NCI-H226 (cell line): ENCODE measurements at places on chromosomes 5 and 9.

DNA sequence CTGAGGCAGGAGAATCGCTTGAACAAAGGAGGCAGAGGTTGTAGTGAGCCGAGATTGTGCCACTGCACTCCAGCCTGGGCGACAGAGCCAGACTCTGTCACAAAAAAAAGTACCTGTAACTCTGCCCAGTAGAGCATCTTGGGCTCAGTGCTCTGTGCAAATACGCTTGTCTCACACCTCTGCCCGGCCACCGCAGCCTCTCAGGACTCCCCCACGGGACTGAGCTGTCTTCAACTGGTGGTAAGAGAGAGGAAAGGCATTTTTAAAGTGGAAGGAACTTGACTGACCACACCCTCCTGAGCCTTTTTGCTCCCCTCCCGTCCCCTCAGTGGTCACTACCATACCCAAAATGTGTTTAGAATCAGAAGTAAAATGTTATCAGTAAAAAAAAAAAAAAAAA, 174.3 kb upstream of the PIK3R1 start:
- no peak for DNase-seq

GRCh38 chr9:137007108-137007815, 10.9 kb upstream of the CLIC3 start:
- DNase-seq, result no peak

- no peak for DNase-seq
These were observed 158.1 kb downstream of the ARRDC3 start for GRCh38 chr5:91224969-91225368.

DNA sequence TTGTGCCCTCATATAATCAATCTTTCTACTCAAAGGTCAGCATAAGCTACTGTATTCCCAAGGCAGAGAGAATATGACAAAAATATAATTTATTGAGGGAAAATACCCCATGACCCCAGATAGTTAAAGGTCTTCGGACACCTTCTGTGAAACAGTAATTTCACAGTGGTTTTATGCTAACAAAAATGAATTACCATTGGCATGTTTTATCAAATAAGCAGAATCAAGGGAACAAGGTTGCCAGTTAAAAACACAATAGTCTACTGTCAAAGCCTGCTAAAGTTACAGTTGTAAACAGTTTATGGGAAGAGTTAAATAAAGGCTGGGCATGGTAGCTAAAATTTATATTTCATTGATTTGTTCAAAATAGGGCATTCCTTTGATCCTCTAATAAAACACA, 154.3 kb downstream of the GIN1 start:
- no peak for DNase-seq

GRCh38 chr9:124003636-124004349, 7.8 kb upstream of the LHX2 start:
- no peak for DNase-seq

DNA sequence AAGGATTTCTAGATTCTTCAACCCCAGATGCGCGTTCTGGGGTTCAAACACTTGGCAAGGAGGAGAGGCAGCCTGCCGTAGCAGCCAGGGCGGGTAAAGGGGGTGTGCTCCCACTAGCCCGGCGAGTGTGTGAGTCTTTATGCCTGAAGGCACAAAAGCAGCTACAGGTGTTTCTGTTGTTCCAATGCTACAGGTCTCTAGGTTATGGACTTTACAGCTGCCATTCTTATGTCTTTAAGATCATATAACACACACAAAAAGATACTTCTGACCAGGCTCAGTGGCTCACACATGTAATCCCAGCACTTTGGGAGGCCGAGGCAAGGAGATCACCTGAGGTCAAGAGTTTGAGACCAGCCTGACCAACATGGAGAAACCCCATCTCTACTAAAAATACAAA, 133.6 kb upstream of the RETREG1 start:
- no peak for DNase-seq

DNA sequence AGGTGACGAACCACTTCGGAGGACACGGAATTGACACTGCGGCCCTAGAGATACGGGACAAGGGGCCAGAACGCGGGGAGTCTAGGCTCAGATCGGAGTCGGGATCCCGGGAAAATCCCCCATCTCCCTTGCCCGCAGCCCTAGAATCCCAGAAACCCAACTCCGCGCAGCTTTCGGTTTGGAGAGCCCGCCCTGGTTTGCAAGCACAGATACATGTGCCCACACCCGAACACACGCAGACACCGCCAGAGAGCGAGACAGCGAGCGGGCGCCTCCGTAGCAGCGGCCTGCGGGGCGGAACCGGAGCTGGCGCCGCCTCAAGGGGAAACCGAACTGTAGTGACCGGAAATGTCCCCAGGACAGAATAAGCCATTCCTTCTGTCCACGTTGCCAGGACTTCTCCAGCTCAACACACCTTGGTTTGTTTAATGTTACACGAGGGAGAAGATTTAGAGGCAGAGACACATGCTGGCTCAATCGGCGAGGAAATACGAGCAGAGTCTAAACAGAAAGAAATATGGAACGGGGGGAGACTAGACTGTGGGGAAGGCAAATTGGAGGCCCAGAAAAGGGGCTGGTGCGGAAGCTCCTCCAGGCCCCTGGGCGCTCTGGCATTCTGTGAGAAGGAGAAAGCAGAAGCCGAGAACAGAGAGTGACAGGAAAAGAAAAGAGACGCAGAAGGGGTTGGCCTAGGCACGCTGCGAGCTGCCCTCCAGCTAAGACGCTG, 2.9 kb upstream of the PAX5 start:
- DNase-seq, result no peak

- DNase-seq, result no peak
These were observed 1835.2 kb upstream of the NUDT12 start for GRCh38 chr5:105397749-105398148.

DNA sequence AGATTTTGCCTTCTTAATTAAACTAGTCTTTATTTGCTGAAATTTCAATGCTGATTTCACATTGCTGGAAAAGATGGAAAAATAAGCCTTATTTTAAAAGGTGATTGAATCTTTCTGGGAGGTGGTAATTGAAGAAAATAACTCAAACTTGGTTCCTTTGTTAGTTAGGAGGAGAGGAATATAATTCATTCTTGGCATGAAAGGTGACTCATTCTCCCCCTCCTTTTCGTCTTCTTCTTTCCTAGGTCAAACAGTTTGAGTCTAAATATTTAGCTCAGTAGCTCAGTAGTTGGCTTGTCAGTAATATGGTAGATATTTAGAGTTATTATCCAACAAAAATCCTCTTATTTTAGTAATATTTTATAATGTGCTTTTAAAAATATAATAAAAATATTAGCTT, 353.9 kb upstream of the MEF2C start:
- DNase-seq, result peak; percentile 43

GRCh38 chr5:167944121-167944852, 347.2 kb upstream of the WWC1 start:
- DNase-seq, result peak; percentile 38

DNA sequence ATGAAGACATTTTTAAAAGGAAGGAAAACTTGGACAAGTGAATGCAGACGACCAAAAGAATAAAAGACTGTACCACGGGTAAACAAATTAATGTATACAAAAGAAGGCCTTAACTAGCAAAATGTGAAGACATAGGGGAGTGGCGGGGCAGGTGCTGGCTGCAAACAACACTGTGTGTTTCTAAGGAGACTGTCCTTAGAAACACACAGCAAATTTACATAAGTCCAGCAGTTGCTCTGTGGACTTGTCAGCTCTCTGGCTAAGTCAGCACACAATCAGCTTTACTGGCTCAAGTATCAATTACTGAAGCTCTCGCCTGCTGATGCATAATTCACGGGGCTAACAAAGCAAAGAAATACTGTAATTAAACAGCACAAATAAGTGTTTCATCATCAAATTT, 24.8 kb downstream of the PTBP3 start:
- DNase-seq, result no peak

GRCh38 chr5:60365001-60365400, 335.0 kb downstream of the DEPDC1B start:
- DNase-seq, result no peak

GRCh38 chr9:137316012-137316981, 14.2 kb upstream of the NRARP start:
- DNase-seq, result peak; percentile 57

DNA sequence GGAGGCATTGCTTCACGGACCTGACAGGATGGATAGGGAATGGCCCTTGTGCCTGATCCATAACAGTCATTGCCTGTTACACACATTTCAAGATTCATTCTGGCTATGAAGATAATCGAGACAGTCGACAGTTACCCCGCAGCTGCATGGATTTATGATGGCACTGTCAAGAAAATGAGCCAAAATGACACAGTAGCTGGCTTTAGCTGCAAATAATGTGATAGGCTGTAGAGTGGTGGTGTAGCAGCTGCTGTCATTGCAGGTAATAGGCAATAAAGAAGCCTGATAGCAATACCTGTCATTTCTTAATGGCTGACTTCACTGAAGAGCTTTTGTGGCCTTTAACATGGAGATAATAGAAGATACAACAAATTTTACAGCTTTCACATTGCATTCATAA, 1085.2 kb upstream of the ARRDC3 start:
- no peak for DNase-seq

DNA sequence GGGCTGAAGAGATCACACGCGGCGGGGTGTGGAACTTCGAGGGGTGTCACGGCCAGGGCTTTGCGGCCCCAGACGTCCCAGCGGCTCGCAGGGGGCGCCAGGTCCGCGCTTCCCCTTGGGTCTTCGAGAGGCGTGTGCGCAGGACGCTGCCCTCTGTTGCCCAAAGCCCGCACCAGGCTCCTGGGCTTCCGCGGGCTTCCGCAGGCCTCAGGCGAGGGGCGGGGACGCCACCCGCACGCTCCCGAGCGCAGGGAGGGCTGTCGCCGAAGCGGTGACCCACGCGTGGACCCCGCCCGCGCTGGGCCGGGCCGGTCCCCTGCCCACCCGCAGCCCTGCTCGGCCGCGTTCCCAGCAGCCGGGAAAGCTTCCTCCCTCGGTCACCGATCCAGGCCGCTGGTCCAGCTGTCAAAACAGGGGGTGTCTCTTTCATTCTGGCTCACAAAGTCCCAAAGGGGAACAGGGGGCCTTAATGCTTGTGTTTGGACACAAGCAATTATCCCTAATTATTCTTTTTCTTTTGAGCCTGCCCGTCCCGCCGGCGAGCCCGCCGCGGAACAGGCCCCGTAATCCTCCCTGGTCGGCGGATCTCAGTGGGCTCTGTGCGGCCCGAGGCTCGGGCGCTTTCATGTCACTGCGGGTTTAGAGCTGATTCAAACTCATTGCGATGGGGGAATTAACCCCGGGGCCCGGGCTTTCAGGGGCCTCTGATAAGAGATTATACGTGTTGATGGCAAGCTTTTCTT, 60.6 kb downstream of the TMEM174 start:
- DNase-seq, result no peak

- no peak for DNase-seq
These were observed 54.6 kb downstream of the FGF10 start for GRCh38 chr5:44334622-44335021.

DNA sequence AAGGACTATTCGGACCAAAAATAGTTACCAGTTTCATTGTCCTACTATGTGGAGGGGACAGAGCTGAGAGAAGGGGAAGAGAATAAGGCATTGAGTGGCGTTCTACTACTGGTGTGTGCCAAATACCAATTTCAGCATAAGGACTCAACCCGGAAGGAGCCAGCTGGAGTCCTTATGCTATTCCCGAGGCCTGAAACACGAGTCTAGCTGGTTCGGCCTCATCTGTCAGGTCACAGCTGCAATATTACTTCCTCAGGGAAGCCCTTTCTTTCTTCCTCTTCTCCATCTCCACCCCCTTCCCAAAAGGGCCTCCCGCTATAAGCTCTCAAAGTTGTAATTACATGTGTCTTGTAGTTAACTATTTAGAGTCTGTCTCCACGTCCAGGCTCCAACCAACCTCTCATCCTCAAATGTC, 20.5 kb upstream of the FER start:
- DNase-seq, result no peak

GRCh38 chr5:61132559-61132958, 29.7 kb downstream of the SMIM15 start:
- no peak for DNase-seq

GRCh38 chr9:70374962-70375618, 39.4 kb downstream of the KLF9 start:
- DNase-seq, result no peak

- DNase-seq, result no peak
These were observed 30.5 kb downstream of the DNAH5 start for GRCh38 chr5:13913962-13914361.

- no peak for DNase-seq
These were observed 28.7 kb upstream of the KLF4 start for GRCh38 chr9:107518037-107518807.

- peak; percentile 94 for DNase-seq
These were observed 129.6 kb downstream of the TLE1 start for GRCh38 chr9:81559709-81560108.

DNA sequence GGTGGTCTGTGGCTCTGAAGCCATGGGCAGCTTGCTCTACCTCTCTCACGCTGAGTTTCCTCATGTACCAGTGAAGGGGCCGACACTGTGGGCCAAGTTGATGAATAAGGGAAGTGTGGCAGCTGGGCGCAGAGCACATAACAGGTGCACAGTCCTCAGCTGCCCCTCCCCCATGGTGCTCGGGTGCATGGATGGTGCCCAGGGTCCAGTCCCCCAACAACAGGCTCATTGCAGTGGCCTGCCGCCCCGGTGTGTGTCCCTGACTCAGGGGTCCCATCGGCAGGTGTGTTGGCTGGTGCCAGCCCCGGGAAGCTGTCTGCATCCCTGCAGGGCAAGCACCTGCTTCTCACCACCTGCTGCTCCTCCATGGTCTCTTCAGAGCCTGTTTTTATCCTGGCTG, 36.6 kb downstream of the COL5A1 start:
- DNase-seq, result no peak

GRCh38 chr9:130480673-130481072, 35.9 kb downstream of the ASS1 start:
- DNase-seq, result no peak

- no peak for DNase-seq
These were observed 451.3 kb downstream of the SEMA5A start for GRCh38 chr5:9094582-9094981.

DNA sequence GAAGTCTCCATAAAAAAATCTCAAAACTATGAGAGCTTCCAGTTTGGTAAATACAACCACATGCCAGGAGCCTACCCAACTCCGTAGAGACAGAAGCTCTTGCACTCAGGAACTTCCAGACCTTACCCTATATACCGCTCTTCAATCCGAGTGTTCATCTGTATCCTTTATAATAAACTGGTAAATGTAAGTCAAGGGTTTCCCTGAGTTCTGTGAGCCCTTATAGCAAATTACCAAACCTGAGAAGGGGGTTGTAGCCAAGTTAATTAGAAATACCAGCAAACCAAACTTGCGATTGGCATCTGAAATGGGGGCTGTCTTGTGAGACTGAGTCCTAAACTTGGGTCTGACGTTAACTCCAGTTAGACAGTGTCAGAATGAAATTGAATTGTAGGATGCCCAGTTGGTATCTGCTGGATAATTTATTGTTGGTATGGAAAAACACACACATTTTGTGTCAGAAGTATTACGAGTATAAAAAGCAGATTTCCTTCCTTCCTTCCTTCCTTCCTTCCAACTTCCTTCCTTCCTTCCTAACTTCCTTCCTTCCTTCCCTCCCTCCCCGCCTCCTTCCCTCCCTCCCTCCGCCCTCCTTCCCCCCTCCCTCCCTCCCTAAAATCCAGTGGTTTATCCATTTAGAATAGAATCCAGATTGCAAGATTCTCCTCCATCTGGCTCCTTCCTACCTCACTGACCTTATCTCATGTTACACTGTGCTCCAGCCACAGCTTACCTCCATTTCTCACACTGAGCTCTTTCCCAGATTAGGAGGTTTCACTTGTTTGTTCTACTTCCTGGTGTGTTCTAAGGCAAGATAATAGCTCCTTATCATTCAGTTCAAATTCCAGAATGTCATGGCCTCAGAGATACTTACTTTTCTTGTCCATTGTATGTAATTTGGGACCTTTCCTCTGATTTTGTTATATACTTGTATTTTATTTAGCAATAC, 196.7 kb downstream of the WDR70 start:
- peak; percentile 80 for DNase-seq
